Spleen (tissue), 13 donors: ENCODE measurements at places on chromosomes 5 and 9.

- no peak for DNase-seq
These were observed 174.1 kb upstream of the RFX3 start for GRCh38 chr9:3699883-3700282.

GRCh38 chr5:111163000-111163399 lies 61.2 kb upstream of the CAMK4 start:
- DNase-seq, result no peak

DNA sequence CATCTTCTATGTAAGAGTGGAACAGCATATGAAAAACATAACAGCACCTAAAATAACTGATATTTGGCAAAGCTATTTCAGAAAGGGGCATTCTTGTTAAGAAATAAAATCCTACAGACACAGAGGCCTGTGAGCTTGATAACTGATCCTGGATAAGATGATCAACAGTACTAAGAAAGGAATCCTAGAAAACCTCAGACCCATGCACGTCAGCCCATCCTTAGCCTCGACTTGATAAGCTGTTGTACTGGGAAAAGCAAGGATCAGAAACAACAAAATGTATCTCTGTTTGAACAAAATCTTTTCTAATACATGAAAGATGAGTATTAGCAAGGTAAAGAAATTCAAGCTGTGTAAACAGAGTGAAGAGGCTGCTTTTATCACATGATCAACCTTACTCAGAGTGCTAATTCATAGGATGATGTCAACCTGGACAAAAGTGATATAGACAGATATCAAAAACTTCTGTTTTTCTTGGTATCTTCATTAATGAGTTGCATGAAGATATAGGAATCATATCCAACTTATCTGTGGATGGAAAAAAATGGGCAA lies 15.2 kb downstream of the LIFR start:
- no peak for DNase-seq

- no peak for DNase-seq
These were observed 92.2 kb upstream of the SLC30A5 start for GRCh38 chr5:69001627-69002026.

- DNase-seq, result no peak
These were observed 19.8 kb downstream of the STRBP start for GRCh38 chr9:123248630-123249029.

GRCh38 chr9:1458503-1458902 lies 408.3 kb downstream of the DMRT2 start:
- DNase-seq, result no peak

DNA sequence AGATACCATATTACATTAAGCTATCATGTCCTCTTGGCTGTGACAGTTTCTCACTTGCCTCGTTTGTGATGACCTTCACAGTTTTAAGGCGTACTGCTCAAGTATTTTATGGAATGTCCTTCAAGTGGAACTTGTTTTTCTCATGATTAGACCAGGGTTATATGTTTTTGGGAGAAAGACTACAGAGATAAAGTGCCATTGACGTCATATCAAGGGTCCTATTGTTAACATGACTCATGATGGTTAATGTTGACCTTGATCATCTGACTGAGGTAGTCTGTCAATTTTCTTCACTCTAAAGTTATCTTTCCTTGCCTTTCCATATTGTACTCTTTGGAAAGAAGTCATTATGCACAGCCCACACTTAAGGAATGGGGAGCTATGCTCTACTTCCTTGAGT lies 17.8 kb upstream of the PTBP3 start:
- DNase-seq, result no peak

GRCh38 chr9:81669041-81669651 lies 20.2 kb downstream of the TLE1 start:
- no peak for DNase-seq

DNA sequence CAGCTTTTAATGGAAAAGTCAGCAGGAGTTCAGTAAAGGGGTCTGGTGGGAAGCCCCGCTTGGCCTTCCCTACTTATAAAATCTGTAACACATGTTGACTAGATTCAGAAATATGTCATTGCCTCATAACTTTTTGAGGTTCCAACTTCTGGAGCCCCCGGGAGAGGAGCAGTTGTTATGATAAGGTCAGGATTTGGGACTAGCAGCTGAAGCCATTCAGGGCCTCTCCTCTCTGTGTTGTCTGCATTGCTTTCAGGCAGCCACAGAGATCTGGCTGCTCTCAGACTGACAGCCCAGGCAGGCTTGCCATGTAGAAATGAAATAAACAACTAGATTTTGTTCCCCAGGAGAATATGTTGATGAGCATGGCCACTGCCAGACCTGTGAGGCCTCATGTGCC lies 167.1 kb downstream of the RFK start:
- DNase-seq, result no peak

DNA sequence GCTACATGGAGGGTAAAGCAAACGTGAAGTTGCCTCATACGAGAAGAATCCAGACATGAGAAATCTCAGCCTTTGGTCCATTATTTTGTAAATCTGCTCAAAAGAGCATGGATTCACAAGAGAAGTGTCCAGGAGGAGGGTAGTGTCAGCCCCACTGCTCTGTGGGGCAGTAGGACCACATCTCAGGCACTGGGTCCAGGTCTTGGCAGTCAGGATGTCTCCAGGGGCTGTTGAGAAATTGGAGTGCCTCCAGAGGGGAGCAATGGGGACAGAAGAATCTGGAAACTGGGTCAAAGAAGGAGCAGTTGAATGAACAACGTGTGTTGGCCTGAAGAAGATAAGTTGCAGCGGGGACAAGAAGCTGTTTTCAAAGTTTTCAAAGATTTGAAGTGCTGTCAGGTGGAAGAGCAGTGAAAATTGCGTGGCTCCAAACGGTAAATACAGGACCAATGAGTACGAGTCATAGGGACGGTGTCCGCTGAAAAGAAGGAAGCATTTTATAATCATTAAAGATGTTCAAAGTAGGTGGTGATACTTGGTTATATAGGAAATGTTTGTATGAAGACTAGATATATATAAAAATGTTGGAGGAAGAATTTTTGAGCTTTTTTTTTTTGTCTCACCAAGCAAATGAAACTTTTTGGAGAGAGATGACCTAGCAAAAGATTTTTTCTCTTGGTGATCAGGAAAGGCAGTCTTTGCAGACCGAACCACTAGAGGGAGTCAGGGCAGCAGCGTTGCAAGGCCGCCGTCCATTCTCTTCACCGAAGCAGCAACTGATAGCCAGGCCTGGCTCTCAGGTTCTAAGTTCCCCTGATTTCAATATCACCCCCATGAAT lies 57.1 kb upstream of the ZBED3 start:
- DNase-seq, result peak; percentile 82

DNA sequence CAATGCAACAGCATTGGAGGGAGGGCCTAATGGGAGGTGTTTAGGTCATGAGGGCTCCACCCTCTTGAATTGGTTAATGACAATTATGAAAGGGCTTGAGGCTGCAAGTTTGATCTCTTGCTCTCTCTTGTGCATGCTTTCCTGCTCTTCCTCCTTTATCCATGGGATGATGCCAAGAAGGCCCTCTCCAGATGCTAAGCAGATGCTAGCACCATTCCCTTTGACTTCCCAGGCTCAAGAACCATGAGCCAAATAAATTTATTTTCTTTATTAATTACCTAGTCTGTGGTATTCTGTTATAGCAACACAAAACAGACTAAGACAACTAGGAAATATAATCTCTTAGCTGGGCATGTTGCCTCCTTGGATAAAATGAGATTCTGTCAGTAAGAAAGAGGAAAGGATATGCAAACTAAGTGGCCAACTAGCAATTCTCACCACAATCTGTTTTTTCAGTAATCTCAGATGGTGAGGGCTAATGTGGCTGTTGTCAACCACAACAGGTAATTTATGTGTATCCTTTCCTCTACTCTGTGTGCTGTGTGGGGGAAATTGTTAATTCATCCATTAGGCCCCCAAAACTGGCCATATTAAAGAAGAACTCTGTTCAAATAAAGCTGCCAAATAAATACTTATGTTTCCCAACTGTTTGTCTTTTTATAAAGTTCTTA lies 269.1 kb upstream of the CD180 start:
- DNase-seq, result no peak

- DNase-seq, result no peak
These were observed 124.2 kb downstream of the TRIO start for GRCh38 chr5:14267166-14267838.

GRCh38 chr5:167725741-167726140 lies 565.7 kb upstream of the WWC1 start:
- no peak for DNase-seq

DNA sequence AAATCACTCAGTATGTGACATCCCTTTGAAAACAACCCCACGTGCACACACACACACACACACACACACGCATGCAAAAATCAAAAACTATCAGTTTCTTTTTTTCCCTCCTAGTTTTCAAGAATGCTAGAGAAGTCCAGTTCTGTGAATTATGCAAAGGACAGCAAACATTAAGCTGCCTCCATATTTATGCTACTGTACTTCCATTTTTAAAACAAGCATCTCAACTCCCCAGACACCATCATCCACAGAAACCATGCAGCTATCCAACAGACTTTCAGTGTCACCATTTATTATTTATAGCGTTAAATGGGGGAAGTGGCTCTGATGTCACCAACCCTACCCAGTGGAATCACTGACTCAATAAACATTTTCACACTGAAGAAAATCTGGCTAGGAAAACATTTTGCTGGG lies 1.6 kb downstream of the FBXW11 start:
- no peak for DNase-seq

DNA sequence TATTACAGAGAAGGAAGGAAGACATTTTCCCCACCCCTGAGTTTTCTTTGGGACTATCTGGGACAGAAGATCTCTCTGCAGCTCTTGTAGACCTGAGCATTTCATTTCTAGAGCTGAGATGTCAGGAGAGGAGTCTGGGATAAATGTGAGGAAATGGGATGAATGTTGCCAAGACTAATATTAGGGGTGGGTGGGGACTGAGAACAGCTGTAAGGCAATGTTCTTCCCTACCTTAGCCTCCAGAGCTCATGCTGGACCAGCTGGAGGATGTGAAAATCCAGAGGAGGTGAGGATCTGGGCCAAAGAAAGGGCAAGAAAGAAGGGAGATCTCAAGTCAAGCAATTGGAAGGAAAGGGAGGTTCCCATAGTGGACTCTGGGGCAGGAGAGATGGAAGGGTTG lies 23.1 kb upstream of the FOXD1 start:
- DNase-seq, result no peak

- no peak for DNase-seq
These were observed 41.8 kb downstream of the CCL28 start for GRCh38 chr5:43370352-43370751.

DNA sequence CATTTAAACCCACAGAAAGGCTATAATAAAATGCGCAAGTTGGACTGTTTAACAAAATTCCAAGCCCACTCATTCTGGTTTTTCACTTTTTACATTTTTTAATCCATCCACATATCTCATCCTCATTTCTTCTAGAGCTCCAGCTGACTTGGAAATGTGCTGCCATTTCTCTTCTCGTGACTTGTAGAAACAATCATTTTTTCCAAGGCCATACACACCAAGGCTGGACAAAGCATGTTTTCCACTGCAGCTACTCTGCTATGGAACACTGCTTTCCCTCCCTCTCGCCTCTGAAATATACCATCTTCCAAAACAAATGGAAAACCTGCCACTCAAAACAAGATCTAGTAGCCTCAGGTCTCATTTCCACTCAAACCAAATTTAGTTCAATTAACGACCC lies 141.1 kb downstream of the ESM1 start:
- no peak for DNase-seq

DNA sequence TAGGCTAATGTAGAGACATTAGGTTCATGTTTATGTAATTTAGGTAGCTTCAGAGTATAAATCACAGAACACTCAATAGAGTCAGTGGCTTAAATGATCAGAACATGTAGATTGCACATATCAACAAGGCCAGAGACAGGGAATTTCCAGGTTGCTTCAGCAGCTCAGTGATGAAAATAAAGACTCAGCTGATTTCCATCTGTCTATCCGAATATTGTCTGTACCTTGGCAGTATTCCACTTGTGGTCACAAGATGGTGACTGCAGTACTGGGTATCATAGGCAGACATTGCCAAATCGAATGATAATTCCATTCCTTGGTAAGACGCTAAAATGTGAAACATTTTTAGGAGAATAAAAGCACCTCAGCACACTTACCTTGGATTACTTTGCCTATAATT lies 702.2 kb downstream of the MAT2B start:
- DNase-seq, result no peak

GRCh38 chr9:95197692-95198271 lies 119.7 kb downstream of the FANCC start:
- DNase-seq, result no peak

DNA sequence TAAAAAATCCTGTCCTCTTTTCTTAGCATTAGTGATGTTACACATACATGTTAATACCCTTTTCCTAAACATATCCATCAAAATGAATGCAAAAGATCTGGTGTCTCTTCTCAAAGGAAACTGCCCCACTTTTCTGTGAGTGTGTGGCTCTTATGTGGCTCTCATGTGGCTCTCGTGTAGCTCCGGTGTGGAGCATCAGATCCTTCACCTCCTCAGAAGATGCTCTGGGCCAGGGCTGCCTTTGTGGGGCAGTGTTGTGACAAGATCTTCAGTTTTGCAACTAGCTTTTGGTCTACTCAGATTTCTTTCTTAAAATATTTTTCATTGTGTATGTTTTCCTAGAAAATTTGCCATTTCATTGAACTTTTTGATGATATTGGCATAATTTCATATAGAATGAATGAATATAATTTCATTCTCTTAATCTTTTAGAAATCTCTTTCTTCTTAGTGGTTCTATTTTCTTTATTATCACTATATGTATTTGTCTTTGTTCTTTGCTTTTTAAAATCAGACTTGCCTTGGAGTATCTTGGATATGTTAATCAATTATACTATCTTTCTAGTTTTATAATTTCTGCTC lies 19.4 kb downstream of the GARNL3 start:
- no peak for DNase-seq

DNA sequence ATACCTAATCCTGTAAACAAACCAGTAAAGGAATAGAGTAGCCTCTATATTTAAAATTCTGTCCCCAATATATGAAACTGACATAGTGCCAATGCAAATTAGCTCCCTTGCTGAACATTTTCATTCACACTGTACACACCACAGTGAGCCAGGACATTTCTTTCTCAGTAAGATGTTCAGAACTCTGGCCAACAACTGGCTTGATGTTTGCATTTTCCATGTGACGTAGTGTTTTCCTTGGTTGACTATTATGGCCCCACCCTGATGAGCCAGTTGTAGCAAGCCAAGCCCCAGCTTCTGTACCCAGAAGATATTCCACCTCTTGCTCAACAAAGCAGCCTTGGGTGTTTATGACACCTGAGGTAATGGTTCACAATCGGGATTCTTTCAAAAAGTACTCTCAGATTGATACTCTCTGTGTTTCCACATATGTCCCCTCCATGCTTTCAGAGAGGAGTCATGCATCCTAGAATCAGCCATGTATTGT lies 17.7 kb upstream of the ANXA1 start:
- DNase-seq, result no peak
